ENCODE measurements at places on chromosomes 5 and 9. TPM values are rescaled to one million over a fixed set of nuclear protein-coding genes. Genes with fewer than 3 reads are reported as not detected.

DNA sequence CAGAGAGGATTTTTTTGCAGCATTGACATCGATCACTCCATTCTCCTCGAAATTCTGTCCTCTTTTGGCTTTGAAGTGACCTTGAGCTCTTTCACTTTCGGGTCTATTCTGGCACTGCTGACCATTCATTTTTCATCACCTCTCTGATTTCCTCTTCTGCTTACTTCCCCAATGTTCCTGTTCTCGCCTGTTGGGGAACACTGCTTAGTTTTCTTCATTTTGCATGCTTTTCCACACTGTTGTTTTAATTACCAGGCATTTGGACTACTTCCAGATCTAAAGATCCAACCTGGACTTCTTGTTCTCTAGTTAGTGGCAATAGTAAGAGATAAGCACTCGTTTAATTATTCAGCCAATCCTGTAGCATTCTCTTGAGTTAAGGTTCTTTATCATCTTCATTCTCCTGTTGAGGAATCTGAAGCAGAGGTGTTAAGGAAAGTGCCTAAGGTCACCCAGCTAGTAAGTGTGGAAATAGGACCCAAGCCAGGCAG, 53.4 kb downstream of the MAN2A1 start:
- peaks cover 5% of the 10 kb centered on the region for H3K36me3 ChIP-seq
- H3K4me1 ChIP-seq, result peaks cover 28% of the 10 kb centered on the region
- peak overlapping the region; percentile 82 for H3K27ac ChIP-seq
- H3K27me3 ChIP-seq, result no peaks in the 10 kb centered on the region

- H3K4me1 ChIP-seq, result no peaks in the 10 kb centered on the region
- H3K27ac ChIP-seq, result no peak overlapping the region
- H3K27me3 ChIP-seq, result no peaks in the 10 kb centered on the region
- no peak overlapping the region for H3K4me3 ChIP-seq
- DNase-seq, result peak; percentile 41
These were observed 17.3 kb upstream of the RNU6ATAC start for GRCh38 chr9:134181648-134182034.

GRCh38 chr9:971901-972500, 4.5 kb upstream of the DMRT3 start:
- peaks cover 100% of the 10 kb centered on the region for H3K27me3 ChIP-seq
- peaks cover 19% of the 10 kb centered on the region for H3K4me1 ChIP-seq
- DNase-seq, result peak; percentile 92
- H3K36me3 ChIP-seq, result no peaks in the 10 kb centered on the region
- H3K27ac ChIP-seq, result no peak overlapping the region

- no peaks in the 10 kb centered on the region for H3K27me3 ChIP-seq
- H3K4me1 ChIP-seq, result no peaks in the 10 kb centered on the region
- H3K36me3 ChIP-seq, result no peaks in the 10 kb centered on the region
- H3K4me3 ChIP-seq, result no peak overlapping the region
- no peak overlapping the region for H3K27ac ChIP-seq
These were observed 95.0 kb downstream of the MUSK start for GRCh38 chr9:110763568-110763967.

DNA sequence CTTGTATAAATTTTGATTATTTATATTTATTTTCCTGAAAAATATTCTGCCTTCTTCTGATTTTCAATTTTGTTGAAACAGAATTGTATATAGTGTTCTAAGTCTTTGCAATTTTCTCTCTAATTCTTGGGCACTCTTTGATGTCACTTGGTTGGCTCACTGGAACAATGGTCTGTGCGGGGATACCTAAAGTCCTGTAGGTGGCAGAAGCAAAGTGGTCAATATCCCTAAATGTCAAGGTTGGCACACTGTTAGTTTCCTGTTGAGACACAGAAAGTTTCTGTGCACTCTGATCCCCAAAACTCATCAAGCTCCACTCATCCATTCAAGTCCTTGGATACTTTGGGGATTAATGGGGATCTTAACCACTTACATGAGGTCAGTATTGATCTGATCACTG, 480.8 kb upstream of the CCNG1 start:
- no peaks in the 10 kb centered on the region for H3K36me3 ChIP-seq
- H3K4me3 ChIP-seq, result no peak overlapping the region

DNA sequence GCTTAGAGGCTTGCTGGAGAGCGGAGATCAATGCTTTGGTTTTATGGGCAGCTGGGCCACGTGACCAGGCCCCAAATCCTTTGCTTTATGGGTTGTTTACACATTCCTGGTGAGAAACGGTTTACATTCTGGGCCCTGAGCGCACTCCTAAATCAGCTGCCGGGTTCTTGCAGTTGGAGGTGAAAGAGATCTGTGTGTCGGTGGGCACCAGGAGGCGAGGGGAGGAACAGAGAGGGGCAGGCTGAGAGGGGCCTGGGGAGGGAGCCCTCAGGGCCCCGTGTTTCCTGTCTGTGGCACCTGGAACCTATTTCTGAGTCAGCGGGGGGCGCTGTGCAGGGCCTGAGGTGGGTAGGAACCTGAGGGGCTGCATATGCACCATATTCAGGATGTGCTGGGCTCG, 63.5 kb upstream of the HAND1 start:
- DNase-seq, result peak; percentile 73
- H3K4me1 ChIP-seq, result no peaks in the 10 kb centered on the region
- no peak overlapping the region for H3K27ac ChIP-seq
- H3K36me3 ChIP-seq, result no peaks in the 10 kb centered on the region
- no peaks in the 10 kb centered on the region for H3K27me3 ChIP-seq

DNA sequence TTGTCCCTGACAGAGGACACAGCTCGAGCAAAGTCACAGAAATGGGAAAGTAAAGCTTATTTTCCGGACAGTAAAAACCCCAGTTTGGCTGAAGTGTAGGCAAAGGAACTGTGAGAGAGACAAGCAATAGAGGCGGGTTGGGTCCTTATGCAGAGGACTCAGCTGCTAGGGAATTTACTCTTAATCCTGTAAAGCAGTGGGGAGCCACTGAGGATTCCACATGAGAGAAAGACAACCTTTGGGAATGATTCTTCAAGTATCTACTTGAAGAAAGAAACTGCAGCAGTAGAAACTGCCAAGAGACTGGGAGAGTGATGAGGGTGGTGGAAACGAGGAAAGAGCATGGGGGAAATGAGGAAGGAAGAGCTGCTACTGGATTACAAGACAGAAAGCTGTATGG, 20.2 kb downstream of the ASTN2 start:
- no peaks in the 10 kb centered on the region for H3K4me1 ChIP-seq
- DNase-seq, result peak; percentile 68
- no peak overlapping the region for H3K27ac ChIP-seq
- no peaks in the 10 kb centered on the region for H3K36me3 ChIP-seq
- no peaks in the 10 kb centered on the region for H3K27me3 ChIP-seq

DNA sequence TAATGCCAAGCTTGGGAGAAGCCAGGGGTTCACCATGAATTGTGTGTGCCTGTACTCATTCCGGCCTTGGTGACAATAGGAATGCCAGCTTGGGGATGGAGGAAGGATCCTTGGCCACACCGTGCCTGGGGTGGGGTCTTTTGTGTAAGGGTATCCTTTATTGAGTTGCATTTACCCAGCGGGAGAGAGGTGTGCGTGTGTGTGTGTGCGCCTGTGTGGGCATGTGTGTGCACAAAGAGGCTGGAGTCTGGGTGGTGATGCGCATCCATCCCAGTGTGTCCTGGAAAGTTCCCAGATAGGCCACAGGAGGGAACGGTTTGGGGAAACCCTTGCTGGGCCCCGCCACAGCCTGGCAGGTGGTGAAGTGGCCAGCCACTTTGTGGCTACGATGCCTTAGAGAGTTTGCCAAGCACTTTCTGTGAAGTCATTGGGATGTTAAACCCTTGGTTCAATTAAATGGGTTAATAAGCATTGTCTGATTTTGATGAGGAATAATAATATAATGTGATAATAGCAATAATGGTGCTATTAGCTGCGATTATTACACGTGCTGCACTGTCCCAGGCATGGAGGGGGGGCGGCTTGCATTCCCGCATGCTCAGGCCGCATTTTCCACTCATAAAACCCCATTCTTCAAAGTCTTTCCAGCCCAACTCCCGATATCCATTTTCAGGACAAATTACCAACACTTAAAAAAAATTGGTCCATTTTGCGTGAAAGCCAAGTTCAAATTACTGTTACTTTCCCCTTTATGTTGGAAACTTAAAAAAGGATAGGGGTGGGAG, 13.7 kb downstream of the PITX1 start:
- no peaks in the 10 kb centered on the region for H3K4me1 ChIP-seq
- H3K27me3 ChIP-seq, result peaks cover 28% of the 10 kb centered on the region
- no peak for DNase-seq
- no peaks in the 10 kb centered on the region for H3K36me3 ChIP-seq
- no peak overlapping the region for H3K4me3 ChIP-seq

- no peaks in the 10 kb centered on the region for H3K4me1 ChIP-seq
- H3K27me3 ChIP-seq, result peaks cover 3% of the 10 kb centered on the region
- peak within 1 kb of the TSS; percentile 6 for H3K27ac ChIP-seq
These were observed at the start of gene SPAG8 for GRCh38 chr9:35812025-35812602. Gene SPAG8, minus strand, starts transcription at chr9:35812262. Its CDS starts 115 bp downstream, at chr9:35812147.

The MARCOL gene
- not detected for total RNA-seq

The C5orf46 gene
- total RNA-seq, result not detected

The BAG1 gene
- total RNA-seq, result 36.9 TPM

The GRIA1 gene
- 0.38 TPM for total RNA-seq

The STPG3 gene
- total RNA-seq, result not detected

The ARHGEF39 gene
- total RNA-seq, result 21.4 TPM

Measured in endodermal cell (in vitro differentiated cells).